ENCODE measurements at places on chromosomes 7 and 10.

GRCh38 chr10:126921162-126921561 is 15.9 kb downstream of the DOCK1 start:
- no peak for DNase-seq

- DNase-seq: no peak
These were observed 94.2 kb upstream of the ASAH2 start for GRCh38 chr10:50345545-50345944.

- DNase-seq: no peak
These were observed 18.8 kb upstream of the GGCT start for GRCh38 chr7:30523466-30523865.

- DNase-seq: no peak
These were observed 192.9 kb upstream of the SH2B2 start for GRCh38 chr7:102093599-102094315.

GRCh38 chr7:149732611-149733010 is 40.8 kb downstream of the ZNF467 start:
- DNase-seq: no peak

GRCh38 chr7:1242606-1243289 is 10.1 kb downstream of the UNCX start:
- DNase-seq: no peak

DNA sequence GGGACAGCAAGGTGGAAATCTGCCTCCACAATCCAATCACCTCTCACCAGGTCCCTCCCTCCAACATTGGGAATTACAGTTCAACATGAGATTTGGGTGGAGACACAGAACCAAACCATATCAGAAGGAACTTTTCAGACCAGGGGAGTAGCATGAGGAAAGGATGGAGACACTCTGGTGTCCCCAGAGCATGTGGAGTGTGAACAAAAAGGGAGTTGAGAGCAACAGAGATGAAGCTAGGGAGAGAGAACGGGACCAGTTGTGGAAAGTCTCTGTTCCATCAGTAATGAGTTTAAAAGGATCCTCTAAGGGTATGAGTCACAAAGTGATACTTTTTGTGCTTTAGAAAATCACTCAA is 382.0 kb downstream of the SFMBT2 start:
- DNase-seq: no peak

DNA sequence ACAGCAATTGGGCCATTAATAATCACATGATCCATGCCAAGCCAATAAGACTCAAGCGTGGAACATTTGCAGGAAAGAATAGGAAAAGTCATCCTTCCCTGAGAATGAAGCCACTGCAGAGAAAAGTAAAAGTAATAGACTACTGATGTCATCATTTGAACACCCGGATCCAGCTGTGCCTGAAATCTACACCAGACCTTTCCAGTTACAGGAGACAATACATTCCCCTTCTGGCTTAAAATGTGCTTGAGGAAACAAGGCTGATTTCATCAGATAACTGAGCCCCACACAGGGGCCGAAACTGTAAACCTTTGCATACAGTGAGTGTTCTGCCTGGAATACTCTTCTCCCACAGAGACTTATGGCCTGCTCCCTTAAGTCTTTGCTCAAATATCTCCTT is 232.8 kb downstream of the KCNMA1 start:
- no peak for DNase-seq

DNA sequence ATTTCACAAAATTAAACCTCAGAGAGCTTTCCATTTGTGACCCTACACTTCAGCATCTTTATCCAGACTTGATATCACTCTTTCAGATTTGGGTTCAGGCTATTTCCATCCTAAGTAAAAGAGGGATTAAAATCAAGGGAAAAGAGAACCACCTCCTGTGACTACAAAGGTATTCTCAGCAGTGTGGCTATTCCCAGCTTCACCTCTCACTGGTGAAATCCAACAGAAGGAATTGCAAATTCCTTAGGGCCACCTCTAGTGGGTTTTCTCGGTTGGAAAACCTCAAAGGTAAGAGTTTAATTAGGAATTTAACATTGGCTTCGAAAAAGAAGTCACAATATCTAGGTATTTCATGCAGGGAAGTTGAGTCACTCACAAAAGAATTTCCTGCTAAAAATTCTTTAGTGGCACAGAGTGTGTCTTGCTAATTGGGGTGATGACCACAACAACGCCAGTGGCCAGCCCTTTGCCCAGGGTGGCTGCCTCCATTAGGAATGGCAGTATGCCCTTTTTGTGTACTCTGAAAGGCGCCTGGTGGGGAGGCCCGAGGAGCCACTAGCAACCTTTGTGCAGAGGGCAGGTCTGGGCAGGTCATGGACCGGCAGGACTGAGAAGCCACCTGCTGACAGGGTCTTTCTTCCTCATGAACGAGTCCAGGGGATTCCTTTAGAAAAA is 52.2 kb downstream of the SEM1 start:
- no peak for DNase-seq

DNA sequence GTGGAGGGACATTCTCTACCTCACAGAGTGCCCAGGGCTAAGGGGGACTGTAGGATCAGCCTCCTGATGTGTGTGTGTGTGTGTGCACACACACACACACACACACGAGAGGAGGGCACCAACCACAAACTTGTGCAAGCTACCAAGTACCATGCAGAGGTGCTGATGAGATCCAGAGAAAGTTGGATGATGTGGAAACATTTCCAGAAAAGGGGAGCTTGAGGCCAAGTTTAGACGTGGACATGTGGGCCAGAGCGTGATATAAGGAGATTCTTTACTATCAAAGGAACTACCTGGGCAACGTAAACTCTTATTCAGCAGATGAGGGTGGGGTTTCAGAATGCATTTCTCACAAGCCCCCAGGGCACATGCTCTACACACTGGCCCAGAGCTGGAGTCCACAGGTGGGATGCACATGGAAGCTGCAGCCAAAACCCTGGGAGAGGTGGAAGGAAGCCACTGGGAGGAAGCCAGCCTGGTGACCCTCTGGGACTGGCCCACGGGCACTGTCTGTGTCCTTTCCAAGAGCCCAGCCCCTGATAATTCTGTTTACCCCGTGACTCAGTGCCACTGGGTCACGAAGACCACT is 53.5 kb downstream of the DLG5 start:
- DNase-seq: no peak

- DNase-seq: no peak
These were observed 14.8 kb upstream of the LSM8 start for GRCh38 chr7:118169146-118169545.

DNA sequence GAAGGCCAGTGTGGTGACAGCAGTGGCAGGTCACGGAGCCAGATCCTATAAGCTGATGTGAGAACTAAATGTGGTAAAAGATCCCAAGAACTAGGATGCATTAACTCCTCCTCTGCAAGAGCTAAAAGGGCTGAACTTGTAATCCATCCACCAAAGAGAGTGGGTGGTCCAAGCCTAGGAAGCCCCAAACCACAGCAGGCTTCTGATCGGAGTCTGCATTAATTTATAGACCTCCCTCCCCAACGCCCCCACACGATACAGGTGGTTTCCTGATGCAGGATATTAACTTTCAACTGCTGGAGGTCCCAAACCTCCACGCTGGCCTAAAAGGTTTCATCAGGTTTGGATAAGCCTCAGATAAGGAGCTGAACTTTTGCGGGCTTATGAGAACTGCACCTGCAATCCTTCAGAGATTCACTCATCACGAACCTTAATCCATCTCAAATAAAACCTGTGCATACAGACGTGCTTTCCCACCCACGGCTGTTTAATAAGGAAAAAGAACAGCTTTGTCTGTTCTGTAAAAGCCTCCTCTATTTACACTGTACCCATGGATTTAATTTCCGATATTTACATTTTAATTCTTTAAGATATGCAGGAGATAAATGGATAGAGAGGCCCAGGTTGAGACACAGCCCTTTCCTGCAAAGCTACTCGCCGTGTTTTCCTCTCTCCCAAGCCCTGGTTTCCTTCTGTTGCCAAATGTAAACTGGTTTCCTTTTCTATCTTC is 74.9 kb downstream of the GFRA1 start:
- no peak for DNase-seq

DNA sequence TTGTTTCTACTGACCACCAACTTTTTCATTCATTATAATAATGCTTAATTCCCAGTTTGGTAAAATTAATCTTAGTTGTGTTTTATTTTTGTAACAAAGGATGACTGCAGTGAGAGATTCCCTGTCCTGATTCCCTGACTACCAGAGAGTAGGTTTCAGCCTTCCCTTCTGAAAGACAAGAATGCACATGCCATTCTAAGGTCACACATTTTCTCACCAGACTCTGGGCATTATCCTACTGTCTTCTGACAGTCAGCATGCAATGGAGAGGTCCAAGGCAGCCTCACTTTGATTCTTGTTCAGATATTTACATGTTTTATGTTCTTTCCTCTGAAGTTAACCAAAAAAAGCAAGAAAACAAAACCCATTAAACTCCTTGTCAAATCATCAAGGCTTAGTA is 372.7 kb upstream of the CDC14C start:
- DNase-seq: no peak

GRCh38 chr10:2772816-2773631 is 294.3 kb upstream of the PFKP start:
- no peak for DNase-seq

- DNase-seq: no peak
These were observed 19.5 kb upstream of the GALNT17 start for GRCh38 chr7:71112436-71112835.

DNA sequence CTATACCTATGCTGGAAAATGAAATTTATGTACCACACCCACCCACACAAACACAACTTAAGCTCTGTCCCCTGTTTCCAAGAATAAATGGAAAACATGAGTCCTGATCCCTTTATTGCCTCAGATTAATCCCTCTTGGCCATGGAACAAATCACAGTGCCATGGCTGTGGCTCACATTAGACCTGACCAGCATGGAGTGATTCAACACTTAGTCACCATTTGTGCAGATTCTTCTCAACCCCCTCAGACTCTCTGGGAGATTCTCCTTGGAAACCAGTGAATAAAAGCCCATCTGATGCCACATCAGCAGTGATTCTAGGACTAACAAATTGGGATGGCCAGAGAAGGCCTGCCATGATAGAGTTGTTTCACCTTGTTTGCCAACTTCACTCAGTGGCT is 204.4 kb upstream of the TMEM72 start:
- DNase-seq: no peak

GRCh38 chr10:129768437-129769355 is 195.4 kb downstream of the EBF3 start:
- no peak for DNase-seq

DNA sequence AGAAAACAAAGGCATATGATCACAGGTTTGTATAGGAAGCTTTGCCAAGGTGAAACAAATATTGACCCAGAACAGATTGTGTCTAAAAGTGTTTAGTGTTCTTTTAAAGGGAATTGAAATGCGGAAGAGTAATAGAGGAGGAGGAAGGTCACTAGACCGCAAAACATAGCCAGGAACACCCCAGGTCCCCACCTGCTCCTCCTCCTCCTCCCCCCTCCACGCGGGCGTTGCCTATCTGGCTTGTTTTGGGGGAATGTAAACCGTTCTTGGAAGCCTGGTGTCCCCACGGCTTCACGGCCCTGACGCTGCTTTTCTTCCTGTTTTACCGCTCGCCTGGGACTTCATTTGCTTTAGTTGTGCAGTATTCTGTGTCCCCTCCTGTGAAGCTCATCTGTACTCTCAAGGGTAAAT is 81.0 kb upstream of the PFKP start:
- no peak for DNase-seq

DNA sequence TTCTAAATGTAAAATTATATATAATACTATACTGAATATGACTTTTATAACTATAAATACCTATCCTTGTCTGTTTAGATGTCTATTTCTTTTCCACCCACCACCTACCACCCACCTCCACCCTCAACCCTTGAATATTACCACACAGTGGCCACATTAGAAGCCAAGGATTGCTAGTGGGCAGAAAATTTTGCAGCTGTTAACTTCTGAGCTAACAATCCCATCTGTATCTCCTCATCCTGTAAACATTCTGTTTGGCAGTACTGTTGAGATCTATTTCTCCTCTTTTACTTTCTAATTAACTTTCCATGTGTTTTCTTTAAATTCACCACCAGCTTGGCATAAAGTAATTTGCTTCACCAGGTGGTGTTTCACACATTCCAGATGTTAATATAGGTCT is 281.1 kb upstream of the BMPER start:
- no peak for DNase-seq

GRCh38 chr7:81676813-81677212 is 93.0 kb downstream of the HGF start:
- DNase-seq: no peak

DNA sequence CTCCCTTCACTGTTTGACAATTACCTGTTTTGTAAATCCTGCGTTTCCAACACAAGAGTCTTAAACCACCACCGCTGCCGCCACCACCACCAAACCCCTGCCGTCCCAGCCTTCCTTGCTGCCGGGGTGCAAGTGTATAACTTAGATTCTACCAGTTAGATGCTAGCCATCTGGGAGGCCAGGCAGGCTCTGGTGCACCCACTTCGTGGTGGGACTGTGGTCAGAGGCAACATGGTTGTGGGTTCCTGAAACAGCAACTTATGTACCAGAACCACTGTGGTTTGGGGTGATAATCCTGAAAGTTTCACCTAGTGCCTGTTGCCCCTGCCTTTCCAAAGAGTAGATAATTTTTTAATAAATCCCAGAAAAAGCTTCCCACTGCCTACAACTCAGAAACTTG is 510.5 kb downstream of the CCSER2 start:
- DNase-seq: no peak

- DNase-seq: peak; percentile 19
These were observed 2.4 kb downstream of the MKX start for GRCh38 chr10:27743012-27743876.

DNA sequence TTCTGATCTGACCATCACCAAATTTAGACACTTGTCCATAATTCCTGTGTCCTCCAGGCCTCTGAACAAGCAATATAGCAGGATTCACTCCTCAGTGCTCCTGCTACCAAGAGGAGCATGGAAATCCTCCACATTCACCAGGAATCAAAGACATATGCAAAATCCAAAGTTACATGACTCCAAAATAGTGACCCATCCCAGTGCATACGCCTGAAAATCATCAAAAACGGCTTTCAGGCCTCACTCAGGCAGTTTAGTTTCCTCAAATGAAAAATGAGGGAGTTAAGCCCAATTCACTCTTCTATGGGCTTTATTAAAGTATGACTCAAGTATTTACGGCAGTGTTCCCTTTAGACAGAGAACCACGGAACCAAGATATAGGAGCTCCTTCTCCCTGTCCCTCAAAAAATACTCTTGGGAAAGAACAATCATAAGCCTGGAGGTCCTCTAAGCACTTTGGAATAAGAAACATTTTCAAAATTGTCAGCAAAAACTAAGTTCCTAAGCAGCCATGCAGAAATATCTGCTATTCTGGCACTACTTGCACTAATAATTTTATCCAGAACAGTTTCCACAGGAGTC is 240.7 kb downstream of the PARD3 start:
- no peak for DNase-seq

DNA sequence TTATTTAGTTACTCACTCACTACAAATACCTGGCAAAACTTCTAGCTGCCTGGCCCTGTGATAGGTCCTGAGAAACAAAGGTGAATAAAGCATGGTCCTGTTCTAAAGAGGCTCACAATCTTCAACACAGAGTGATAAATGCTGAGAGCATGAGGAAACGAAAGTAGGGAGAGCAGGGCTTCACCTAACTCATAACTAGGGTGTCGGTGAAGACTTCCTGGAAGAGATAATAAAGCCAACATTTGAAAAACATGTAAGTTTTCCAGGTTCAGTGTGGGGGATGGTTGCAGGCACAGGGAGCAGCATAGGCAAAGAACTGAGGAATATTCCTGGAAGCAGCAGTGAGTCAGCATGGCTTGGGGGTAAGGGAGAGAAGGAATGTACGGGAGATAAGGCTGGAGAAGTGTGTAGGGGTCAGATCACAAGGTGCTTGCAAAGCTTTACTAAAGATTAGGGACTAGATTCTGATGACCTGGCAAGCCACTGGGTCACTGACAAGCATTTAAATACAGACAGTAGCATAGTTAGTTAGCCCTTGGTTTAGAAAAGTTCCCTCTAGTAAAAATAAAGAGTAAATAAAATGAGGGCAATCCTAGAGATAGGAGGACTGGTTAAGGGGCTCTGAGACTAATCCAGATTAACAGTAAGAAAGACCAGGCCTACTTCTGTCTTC is 5.1 kb downstream of the KEL start:
- DNase-seq: no peak

All from GM12891 (cell line).